ENCODE measurements at places on chromosomes 12 and 14.

DNA sequence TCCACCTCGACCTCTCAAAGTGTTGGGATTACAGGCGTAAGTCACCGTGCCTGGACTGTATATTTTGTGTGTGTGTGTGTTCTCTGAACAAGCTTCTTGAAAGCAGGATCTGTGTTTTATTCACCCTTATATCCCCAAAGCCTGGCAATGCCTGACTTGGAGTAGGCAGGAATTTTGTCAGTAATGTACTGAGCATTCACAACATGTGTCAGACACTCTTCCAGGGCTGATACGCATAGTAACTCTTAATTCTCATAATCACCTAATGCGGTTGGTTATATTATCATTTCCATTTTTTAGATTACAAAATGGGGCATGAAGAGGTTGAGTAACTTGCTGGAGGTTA is 50.4 kb upstream of the PLEKHG3 start:
- DNase-seq: no peak

- DNase-seq: no peak
Observed at GRCh38 chr12:12097891-12098690, 27.4 kb downstream of the BCL2L14 start.

- no peak for DNase-seq
Observed at GRCh38 chr14:103456167-103456835, 66.3 kb downstream of the CKB start.

- peak; percentile 80 for DNase-seq
Observed at GRCh38 chr12:121499929-121500793, 80.7 kb downstream of the KDM2B start.

- peak; percentile 70 for DNase-seq
Observed at GRCh38 chr14:88013750-88014349, 8.9 kb downstream of the GPR65 start.

DNA sequence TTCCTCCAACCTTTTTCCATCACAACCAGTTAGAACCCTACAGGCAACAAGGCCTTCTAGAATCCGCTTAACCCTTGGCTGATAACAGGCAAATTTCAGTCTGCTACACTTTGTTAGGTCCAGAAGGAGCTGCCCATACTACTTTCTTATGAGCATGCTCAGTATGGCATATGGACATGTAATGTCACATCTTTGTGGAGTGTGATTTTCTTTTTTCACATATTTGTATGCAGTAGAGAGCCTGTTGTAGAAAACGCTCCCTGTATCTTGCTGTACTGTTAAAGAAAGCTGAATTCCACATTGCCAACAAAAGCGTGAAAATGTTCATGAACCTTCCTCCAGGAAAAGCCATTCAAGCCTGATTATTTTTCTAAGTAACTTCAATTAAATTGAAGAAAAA is 196.5 kb downstream of the SLC41A2 start:
- DNase-seq: no peak
